ENCODE measurements at places on chromosomes 3 and 15.

- H3K27ac ChIP-seq = peak overlapping the region; percentile 92
- peaks cover 68% of the 10 kb centered on the region for H3K4me1 ChIP-seq
- H3K36me3 ChIP-seq = peaks cover 2% of the 10 kb centered on the region
- peak overlapping the region; percentile 76 for H3K4me3 ChIP-seq
- DNase-seq = no peak
- H3K27me3 ChIP-seq = no peaks in the 10 kb centered on the region
Observed at GRCh38 chr15:90859234-90860131, 8.9 kb upstream of the FURIN start.

GRCh38 chr3:80767604-80768003, 993.8 kb downstream of the GBE1 start:
- DNase-seq = no peak
- no peaks in the 10 kb centered on the region for H3K4me1 ChIP-seq
- H3K27ac ChIP-seq = no peak overlapping the region

GRCh38 chr3:69012800-69013252, 658 bp downstream of the EOGT start:
- H3K27me3 ChIP-seq = no peaks in the 10 kb centered on the region
- H3K4me1 ChIP-seq = peaks cover 23% of the 10 kb centered on the region
- DNase-seq = no peak
- peak overlapping the region; percentile 75 for H3K27ac ChIP-seq
- H3K36me3 ChIP-seq = peaks cover 4% of the 10 kb centered on the region
- H3K4me3 ChIP-seq = peak overlapping the region; percentile 92

- H3K27ac ChIP-seq = no peak overlapping the region
- H3K4me1 ChIP-seq = peaks cover 24% of the 10 kb centered on the region
- no peaks in the 10 kb centered on the region for H3K36me3 ChIP-seq
- no peaks in the 10 kb centered on the region for H3K27me3 ChIP-seq
- DNase-seq = no peak
Observed at GRCh38 chr3:45618081-45618509, 23.5 kb downstream of the LIMD1 start.

DNA sequence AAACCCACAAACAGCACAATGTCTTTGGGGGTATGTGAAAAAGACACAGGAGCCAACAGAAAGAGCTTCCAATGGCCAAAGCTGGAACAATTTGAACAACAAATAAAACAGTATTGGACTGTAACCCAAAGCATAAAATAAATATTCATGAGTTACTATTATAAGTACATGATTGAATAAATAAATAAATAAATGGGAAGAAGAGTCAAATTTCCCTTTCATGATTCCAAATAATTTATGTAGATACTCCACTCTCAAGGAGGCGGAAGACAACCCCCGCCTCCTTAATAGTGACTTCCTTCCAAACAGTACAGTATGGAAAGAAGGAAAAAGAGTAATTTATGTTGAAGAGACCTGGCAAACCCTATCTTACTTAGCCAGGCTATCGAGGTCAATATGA, 124.4 kb upstream of the P2RY1 start:
- H3K27me3 ChIP-seq = no peaks in the 10 kb centered on the region
- H3K4me3 ChIP-seq = no peak overlapping the region
- no peak overlapping the region for H3K27ac ChIP-seq
- H3K4me1 ChIP-seq = no peaks in the 10 kb centered on the region

DNA sequence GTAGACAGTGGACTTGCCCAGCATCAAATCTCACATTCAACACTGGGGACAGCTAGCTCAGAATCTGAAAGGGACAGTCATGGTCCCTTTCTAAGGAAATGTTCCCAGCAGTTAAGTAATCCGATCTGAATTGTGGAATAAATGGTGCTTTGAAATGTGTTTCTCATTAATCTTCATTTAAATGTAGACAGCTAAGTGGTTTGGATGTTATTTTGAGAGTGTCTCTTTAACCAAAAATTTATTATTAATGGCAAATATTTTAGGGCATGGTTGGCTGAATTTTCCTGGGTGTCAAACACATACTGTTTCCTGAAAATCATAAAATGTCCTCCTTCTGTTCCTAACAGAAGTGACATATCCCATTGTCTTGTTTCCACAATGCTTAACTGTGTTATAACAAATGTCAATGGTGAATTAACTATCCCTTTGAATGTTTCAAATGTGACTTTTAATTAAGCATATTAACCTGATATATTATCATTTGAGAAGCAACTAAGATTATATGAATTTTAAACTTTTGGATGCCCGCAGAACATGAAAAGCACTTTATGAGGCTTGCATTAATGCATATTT, 210.8 kb downstream of the CHST2 start:
- peaks cover 21% of the 10 kb centered on the region for H3K4me1 ChIP-seq
- H3K27me3 ChIP-seq = no peaks in the 10 kb centered on the region
- no peak for DNase-seq
- no peak overlapping the region for H3K4me3 ChIP-seq
- H3K36me3 ChIP-seq = peaks cover 6% of the 10 kb centered on the region

DNA sequence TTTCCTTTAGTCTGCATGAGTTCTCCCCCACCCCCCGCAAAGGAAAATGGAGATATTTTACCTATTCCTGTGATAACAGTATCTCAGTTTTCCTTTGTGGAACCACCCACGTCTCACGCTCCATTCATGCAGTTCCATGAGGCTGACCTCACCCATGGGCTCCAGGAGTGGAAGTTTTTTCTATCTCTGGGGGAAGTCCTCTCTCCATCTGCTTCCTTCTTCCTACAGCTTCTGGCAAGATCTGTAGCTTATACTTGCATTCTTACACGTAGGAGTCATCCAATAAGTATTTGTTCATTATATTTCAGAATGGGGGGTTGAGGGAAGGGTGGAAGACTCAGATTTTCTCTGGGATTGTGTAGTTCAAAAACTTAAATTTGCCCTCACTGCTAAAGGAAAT, 5.8 kb upstream of the GLCE start:
- H3K27ac ChIP-seq = no peak overlapping the region
- no peak overlapping the region for H3K4me3 ChIP-seq
- no peak for DNase-seq
- H3K27me3 ChIP-seq = peaks cover 38% of the 10 kb centered on the region
- H3K36me3 ChIP-seq = no peaks in the 10 kb centered on the region

DNA sequence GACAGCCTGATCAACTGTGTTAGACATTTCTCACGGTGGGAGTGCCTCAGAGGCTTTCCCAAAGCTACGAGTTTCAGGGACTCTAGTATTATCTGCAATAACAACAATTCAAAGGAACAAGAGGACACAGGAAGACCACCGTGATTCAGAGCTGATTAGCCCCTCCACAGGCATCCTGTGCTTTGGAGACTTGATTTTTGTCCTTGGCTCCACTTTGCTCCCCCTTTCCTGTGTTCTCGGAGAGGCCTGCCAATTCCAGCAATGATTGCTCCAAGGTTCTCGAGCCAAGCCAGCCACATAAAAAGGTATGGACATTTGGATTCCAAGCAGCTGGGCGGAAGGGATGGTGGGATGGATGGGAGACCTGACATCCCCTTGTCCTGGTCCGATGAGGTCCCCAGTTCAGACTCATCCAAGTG, 14.3 kb downstream of the EHD4 start:
- peaks cover 6% of the 10 kb centered on the region for H3K36me3 ChIP-seq
- H3K4me1 ChIP-seq = peaks cover 12% of the 10 kb centered on the region
- no peak overlapping the region for H3K27ac ChIP-seq

GRCh38 chr3:41102750-41103149, 96.6 kb upstream of the CTNNB1 start:
- no peak overlapping the region for H3K27ac ChIP-seq
- H3K4me3 ChIP-seq = no peak overlapping the region
- H3K36me3 ChIP-seq = no peaks in the 10 kb centered on the region
- no peaks in the 10 kb centered on the region for H3K4me1 ChIP-seq

GRCh38 chr3:45654397-45654944, 34.7 kb upstream of the SACM1L start:
- DNase-seq = no peak
- H3K36me3 ChIP-seq = peaks cover 6% of the 10 kb centered on the region
- H3K4me1 ChIP-seq = peaks cover 27% of the 10 kb centered on the region
- H3K27me3 ChIP-seq = no peaks in the 10 kb centered on the region

- H3K4me1 ChIP-seq = no peaks in the 10 kb centered on the region
- H3K27ac ChIP-seq = no peak overlapping the region
- H3K27me3 ChIP-seq = no peaks in the 10 kb centered on the region
- no peak for DNase-seq
Observed at GRCh38 chr3:128083980-128084674, 31.9 kb downstream of the SEC61A1 start.

DNA sequence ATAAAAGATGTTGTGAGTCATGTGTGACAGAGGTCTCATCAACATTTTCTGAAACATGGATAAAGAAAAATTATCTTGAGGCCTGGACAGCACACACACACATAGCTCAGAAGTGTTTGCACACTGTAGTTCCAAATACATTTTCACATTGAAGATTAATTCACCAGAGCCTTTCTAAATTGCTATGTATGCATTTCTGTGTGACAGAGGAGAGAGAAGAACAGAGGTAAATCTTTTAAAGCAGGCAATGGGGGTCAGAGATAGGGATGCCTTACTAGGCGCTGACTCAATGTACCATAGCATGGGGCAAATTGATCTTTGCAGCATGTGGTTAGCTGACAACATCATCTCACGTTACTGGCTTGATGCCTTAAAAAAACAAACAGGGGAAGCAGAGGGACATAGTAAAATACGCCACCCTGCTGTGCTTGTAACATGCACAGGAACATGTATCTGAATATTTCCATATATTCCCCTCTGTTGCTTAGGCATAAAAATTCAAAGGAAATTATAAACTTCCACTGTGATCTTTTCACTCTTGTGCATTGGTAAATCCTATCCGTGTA, 7.7 kb downstream of the POU1F1 start:
- H3K4me1 ChIP-seq = peaks cover 40% of the 10 kb centered on the region
- H3K36me3 ChIP-seq = peaks cover 13% of the 10 kb centered on the region
- peak overlapping the region; percentile 78 for H3K27ac ChIP-seq
- H3K4me3 ChIP-seq = peak overlapping the region; percentile 69
- no peak for DNase-seq
- no peaks in the 10 kb centered on the region for H3K27me3 ChIP-seq

DNA sequence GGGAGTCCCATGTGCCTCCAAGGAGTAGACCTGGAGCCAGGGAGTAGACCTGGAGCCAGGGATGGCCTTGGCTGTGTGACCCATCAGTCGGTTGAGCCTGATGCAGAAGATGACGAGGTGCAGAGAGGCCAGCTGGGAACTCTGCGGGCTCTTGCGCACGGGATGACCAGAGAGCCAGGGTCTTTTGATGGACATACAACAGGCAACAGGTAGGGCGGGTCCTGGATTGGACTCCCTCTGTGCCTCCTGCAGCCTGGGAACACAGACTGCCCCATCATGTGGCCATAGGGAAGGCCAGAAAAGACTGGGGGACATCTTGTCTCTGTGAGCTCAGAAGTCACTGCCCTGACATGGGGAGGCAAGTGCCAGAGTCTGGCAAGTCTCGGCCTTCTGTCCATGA, 67.5 kb upstream of the RPL32 start:
- H3K36me3 ChIP-seq = no peaks in the 10 kb centered on the region
- no peak overlapping the region for H3K27ac ChIP-seq
- DNase-seq = no peak
- no peaks in the 10 kb centered on the region for H3K4me1 ChIP-seq

GRCh38 chr15:59685737-59686297, 3.3 kb downstream of the BNIP2 start:
- H3K4me1 ChIP-seq = peaks cover 29% of the 10 kb centered on the region
- DNase-seq = no peak
- peaks cover 14% of the 10 kb centered on the region for H3K36me3 ChIP-seq
- peak overlapping the region; percentile 60 for H3K4me3 ChIP-seq
- peak overlapping the region; percentile 40 for H3K27ac ChIP-seq

DNA sequence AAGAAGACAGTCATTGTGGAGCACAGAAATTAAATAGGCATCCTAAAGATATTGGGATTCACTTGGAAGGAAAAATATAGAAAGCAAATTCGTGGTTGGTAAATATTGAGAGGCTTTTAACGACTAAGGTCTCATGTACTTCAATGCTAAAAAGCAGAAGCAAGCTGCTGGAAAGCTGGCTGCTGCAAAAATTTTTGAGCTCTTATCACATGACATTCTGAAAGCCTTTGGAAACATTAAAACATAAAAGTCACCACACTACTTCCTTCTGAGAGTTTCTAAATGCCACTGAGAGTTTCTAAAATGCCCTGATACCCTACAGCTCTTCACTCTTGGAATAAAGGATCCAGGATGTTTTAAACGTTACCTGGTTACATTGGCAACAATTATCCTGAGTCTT, 39.0 kb upstream of the CBLB start:
- no peaks in the 10 kb centered on the region for H3K4me1 ChIP-seq
- H3K27me3 ChIP-seq = no peaks in the 10 kb centered on the region
- H3K27ac ChIP-seq = no peak overlapping the region
- H3K4me3 ChIP-seq = no peak overlapping the region
- DNase-seq = no peak
- peaks cover 5% of the 10 kb centered on the region for H3K36me3 ChIP-seq

- H3K36me3 ChIP-seq = peaks cover 7% of the 10 kb centered on the region
- H3K4me1 ChIP-seq = peaks cover 5% of the 10 kb centered on the region
- no peak overlapping the region for H3K4me3 ChIP-seq
- peaks cover 2% of the 10 kb centered on the region for H3K27me3 ChIP-seq
- no peak for DNase-seq
Observed at GRCh38 chr3:16086690-16087089, 87.8 kb upstream of the GALNT15 start.

DNA sequence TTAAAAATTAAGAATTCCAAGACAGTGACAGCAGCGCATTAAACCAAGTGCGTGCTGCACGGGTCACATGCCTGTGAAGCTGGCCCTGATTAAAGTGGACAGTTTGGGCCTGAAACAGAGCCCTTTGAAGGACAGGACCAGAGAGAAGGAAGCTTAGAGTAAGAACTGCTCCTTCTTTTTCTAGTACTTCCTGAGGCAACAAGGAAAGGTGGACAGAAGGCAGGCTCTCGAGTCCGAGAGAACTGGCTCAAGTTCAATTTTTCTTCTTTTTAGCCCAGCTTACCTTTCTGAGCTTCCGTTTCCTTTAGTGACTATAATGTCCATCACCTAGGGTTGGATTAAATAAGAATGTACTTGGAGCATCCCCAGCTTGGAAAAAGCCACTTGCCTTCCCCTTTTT, 26.9 kb downstream of the ANP32A start:
- H3K4me1 ChIP-seq = peaks cover 87% of the 10 kb centered on the region
- no peak overlapping the region for H3K4me3 ChIP-seq
- H3K27ac ChIP-seq = peak overlapping the region; percentile 74
- no peak for DNase-seq

DNA sequence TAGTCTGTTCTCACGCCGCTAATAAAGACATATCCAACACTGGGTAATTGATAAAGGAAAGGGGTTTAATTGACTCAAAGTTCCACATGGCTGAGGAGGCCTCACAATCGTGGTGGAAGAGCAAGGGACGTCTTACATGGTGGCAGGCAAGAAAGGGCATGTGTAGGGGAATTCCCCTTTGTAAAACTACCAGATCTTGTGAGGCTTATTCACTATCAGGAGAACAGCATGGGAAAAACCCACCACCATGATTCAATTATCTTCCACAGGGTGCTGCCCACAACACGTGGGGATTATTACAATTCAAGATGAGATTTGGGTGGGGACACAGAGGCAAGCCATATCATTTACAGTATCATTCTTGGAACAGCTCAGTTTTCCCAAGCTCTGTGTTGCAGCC, 268.0 kb downstream of the SUCLG2 start:
- no peak for DNase-seq
- peaks cover 18% of the 10 kb centered on the region for H3K4me1 ChIP-seq
- no peaks in the 10 kb centered on the region for H3K27me3 ChIP-seq
- H3K4me3 ChIP-seq = no peak overlapping the region
- H3K36me3 ChIP-seq = peaks cover 18% of the 10 kb centered on the region
- no peak overlapping the region for H3K27ac ChIP-seq

All from natural killer cell treated with Interleukin-12 subunit alpha and Interleukin-12 subunit beta and Interleukin-15 and Interleukin-18, amount 100 ng/mL, for 72 hours (primary cell).